Left renal pelvis (tissue), 4 donors: ENCODE measurements at places on chromosomes 13 and 19.

- DNase-seq = no peak
Observed at GRCh38 chr13:40341096-40341471, 325.4 kb downstream of the FOXO1 start.

DNA sequence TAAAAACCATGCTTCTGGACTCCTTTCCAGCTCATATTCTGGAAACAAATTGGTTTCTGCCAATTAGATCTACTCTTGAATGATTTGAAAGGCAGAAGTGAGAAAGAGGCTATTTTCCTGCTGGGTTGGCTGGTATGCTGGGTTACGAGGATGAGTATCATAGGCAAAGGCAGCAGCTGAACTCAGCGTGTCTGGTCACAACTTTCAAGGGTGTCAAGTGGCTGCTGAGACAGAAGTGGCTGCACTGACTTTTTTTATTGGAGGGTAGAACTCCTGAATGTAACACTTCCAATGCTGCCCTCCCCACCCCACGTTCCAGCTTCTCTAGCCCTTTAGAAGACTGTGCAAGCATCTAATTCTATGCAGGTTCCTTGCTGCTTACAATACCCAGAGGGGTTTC, 8.3 kb upstream of the DZIP1 start:
- DNase-seq = no peak

DNA sequence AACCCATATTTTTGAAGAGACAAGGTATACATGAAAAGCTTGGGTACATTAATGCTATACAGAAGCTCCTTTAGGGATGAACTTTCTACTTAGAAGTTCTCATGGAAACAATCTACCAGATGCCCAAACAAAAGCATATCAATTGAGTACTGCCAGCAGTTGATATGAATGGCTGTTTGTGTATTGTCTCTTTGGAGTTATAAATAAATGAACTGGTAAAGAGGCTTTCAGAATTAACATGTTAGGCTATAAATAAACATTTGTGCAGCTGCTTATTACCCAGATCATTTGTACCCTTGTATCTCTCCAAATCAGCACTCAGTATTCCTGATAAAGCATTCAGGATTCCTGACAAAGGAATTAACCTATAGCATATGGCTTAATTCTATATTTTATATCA, 418.9 kb downstream of the FGF14 start:
- DNase-seq = no peak

- peak; percentile 14 for DNase-seq
Observed at GRCh38 chr13:107373551-107373950, 805.6 kb upstream of the ARGLU1 start.

DNA sequence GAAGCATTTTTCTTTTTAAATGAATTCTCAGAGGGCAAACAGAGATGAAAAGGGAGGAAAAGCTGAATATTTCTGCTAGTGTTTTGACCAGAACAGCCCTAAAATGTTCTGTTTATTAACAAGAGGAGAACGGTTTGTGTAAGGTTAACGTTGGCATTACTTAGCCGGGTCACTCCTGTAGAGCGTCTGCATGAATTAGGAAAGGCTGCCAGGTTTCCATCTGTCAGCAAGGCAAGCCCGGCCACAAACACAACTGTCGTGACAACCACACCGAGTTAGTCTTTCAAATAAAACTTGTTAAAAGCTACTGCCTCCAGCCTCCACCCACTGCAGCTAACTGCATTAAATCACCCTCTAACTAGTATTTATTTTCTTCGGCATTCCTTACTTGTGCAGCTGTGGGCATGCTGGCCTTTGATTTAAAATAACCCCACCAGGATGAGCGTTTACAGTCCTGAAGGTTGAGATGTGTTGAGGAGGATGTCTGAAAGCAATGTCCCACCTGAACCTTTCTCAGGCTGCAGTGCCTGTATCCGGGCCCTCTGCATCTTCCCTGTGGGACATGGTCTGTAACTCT, 527.9 kb downstream of the FGF9 start:
- DNase-seq = no peak

DNA sequence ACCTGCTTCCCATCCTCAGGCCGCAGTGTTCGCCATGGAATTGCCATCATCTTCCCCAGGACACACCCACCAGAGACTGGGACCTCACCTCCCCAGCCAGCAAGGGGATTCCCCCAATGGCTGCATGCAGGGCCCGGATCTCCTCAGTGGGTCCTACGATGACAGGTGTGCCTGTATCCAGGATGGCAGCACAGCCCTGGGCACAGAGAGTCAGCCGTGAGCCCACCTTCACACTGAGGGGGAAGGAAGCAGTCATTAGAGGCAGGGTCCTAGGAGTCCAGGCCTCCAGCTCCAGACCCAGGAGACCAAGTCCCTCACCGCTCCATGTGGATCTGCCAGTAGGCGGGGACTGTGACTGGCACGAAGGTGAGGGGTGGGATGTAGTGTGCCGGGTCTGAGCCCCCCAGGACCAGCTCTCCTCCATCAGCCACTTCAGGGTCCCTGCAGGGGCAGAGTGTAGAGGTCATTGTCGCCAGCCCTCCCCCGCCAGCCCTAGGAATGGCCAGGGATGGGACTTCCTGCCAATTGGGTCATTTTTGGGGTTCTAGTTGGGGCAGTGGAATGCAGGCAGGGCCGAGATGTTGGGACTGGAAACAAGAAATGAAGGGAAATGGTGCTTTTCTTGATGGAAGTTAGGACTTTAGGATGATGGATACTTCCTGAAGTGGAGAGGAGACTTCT, 5.7 kb upstream of the KCNC3 start:
- DNase-seq = no peak

- no peak for DNase-seq
Observed at GRCh38 chr13:94327318-94327717, 152.2 kb downstream of the DCT start.

- no peak for DNase-seq
Observed at GRCh38 chr13:30355384-30355699, 48.0 kb upstream of the KATNAL1 start.

- DNase-seq = no peak
Observed at GRCh38 chr19:10924597-10924996, 3.8 kb downstream of the YIPF2 start.

DNA sequence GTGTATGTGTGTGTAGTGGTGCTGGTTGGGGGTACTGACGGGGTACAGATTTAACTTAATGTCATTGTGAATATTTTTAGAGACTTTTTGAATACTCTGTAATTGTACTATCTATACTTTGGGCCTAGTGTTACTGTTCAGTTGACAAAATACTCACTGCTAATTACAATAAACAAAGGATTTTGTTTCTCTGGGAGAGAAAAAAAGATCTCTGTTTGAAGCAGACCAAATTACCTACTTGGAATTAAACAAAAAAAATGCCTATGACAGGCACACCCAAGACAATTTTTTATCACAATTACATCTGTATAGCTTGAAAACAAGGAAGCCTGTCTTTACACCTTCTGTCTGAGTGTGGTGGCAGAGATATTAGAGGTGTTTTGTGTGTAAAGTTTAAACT, 45.1 kb downstream of the OLFM4 start:
- no peak for DNase-seq

DNA sequence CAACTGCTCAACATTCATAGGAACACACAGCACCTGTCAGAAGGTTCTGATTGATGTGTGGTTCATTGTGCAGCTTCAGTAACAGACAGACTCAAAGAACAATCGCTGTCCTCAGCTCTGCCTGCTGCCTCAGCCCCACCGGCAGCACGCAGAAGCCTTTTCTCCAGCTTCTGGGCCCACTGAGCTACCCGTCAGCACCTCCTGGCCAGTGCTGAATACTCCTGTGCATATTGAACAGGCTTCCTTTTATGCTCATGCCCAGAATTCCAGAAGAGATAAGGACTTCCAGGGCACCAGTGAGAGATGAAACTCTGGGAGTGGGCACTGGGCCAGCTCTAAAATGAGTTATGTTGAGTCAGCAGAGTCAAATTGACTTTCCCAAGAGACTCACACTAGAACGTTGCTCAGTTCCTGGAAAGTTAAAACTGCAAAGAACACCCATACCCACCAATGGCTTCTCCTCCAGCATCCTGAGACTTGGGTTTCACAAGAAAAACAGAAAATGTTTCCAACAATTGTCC, 119.3 kb downstream of the COL4A1 start:
- no peak for DNase-seq

- DNase-seq = no peak
Observed at GRCh38 chr19:22427547-22427946, 5.4 kb upstream of the ZNF98 start.

GRCh38 chr19:35727956-35728706, 10.3 kb downstream of the KMT2B start:
- no peak for DNase-seq

DNA sequence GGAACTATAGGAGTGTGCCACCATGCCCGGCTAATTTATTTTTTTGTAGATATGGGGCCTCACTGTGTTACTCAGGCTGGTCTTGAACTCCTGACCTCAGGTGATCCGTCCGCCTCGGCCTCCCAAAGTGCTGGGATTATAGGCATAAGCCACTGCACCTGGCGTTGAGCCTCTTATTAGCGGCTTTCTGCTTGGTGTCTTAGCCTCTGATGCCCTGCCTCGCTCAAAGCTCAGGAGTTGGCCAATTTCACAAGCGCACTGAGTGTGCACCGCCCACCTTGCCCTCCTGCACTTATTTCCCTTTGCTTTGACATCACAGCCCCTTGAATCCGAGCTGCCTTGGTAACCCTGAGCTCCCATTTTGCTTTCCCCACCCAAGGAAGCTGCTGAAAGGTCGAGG, 10.1 kb downstream of the YIPF2 start:
- no peak for DNase-seq

- DNase-seq = no peak
Observed at GRCh38 chr13:114059946-114060860, 72.2 kb downstream of the RASA3 start.

DNA sequence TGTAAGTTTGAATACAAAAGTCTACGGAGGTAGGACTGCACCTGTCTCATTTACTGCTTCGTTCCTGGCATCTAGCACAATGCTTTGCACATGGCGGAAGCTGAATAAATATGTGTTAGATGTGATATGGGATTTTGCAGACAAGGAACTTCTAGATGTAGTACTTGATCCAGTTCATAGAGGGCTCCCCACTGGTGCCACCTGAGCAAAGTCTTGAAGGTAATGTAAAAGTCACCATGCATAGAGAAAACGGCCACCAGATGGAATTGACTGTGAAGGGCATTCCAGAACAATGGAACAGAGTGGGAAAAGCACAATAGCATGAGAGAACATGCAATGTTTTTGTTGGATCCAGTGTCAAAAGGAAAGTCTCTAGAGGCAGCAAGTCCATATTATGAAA, 209.3 kb downstream of the HS6ST3 start:
- DNase-seq = no peak

DNA sequence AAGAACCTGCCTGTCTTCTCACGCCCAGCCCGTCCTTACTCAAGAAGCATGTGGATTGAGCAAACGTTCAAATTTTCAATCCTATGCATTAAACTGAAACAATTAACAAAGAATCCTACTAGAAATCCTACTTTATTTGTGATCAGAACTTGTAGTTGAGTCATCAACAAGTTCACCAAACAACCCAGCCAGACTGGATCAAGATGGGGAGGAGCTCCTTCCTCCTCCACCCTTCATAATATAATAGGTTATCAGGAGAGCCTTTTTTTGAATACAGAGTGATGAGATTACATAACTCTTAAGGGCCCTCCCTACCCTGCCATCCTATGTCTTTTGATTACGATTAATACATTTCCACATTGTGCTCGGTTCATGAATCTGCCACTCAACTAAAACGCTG, 32.7 kb downstream of the SOX21 start:
- no peak for DNase-seq

DNA sequence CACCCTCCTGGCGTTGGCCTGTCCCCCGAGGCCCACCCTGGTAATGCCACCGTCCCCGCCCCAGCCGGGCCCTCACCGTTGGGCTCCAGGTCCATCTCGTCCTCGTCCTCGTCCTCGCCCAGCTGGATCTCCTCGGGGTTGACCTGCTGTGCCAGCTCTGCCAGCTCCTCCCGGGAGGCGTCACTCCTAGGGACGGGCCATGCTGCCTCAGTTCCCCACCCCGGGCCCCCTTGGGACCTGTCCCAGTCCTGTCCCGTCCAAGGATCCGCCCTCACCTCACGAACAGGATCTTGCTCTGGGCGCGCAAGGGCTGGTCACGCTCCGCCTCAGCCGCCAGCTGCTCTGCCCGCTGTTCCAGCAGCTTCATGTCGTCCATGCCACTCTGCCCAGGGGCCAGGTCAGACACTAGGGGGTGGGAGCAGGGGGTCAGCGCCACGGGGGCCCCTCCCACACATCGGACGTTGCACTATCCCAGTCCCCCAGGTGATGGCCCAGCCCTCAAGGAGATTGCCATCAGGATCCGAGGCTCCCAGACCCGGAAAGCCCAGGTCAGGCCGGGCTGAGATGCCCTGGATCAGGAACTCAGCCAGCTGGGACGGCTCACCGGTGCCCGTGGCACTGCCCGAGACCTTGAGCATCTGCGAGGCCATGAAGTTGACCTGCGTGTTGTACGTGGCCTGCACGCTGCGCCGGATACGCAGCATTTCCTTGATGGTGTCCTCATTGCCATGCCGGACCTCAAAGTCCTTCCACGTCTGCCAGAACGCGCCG, 9.5 kb downstream of the XAB2 start:
- DNase-seq = no peak

GRCh38 chr19:30791088-30791487, 418.9 kb downstream of the ZNF536 start:
- no peak for DNase-seq

GRCh38 chr19:51417107-51417809, at the start of gene SIGLEC10:
TSS of gene SIGLEC10 (minus strand) at chr19:51417642. CDS start at chr19:51417581, 61 bp downstream.
- no peak for DNase-seq

- no peak for DNase-seq
Observed at GRCh38 chr19:15464394-15465385, at the start of gene RASAL3. TSS of gene RASAL3 (minus strand) at chr19:15464544. CDS start at chr19:15464358, 186 bp downstream.

- no peak for DNase-seq
Observed at GRCh38 chr13:94711561-94712286, 621 bp downstream of the SOX21 start.

- no peak for DNase-seq
Observed at GRCh38 chr19:50486823-50487515, 10.3 kb upstream of the GARIN5A start.
